KG1 (cell line): ENCODE measurements at places on chromosomes 6 and 20.
A peak's percentile ranks its signal among the peaks of the same experiment; 100 is the strongest.

DNA sequence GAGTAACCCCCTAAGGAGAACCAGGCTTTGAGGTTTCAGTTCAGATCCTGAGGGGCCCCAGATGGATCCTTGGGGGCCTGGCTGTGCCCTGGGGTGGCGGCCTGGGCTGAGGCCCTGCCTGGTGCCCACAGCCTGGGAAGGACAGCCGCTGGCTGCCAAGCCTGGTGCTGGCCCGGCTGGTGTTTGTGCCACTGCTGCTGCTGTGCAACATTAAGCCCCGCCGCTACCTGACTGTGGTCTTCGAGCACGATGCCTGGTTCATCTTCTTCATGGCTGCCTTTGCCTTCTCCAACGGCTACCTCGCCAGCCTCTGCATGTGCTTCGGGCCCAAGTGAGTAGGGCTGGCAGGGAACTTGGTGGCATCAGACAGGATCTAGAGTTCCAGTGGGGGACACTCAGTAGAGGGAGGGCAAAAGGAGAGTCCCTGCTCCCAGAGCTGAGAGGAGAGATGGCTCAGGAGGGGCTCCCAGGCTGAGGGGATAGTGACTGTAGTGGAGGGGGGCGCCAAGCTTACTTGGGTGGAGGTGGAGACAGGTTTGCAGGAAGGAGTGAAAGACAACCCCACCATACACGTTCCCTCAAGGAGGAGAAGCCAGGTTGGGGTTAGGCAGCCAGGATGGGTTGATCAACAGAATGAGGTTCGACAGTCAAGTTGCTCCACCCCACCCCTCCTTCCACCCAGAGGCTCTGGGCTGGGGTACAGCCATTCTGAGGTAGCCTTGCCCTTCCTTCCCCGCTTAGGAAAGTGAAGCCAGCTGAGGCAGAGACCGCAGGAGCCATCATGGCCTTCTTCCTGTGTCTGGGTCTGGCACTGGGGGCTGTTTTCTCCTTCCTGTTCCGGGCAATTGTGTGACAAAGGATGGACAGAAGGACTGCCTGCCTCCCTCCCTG is 9.5 kb downstream of the SLC29A1 start:
- no peak for DNase-seq

GRCh38 chr20:58375759-58376352 is 13.2 kb upstream of the VAPB start:
- DNase-seq: no peak

- no peak for DNase-seq
These were observed 70.0 kb upstream of the TBXT start for GRCh38 chr6:166237617-166238016.

GRCh38 chr20:25229486-25230165 is 18.3 kb upstream of the PYGB start:
- no peak for DNase-seq

DNA sequence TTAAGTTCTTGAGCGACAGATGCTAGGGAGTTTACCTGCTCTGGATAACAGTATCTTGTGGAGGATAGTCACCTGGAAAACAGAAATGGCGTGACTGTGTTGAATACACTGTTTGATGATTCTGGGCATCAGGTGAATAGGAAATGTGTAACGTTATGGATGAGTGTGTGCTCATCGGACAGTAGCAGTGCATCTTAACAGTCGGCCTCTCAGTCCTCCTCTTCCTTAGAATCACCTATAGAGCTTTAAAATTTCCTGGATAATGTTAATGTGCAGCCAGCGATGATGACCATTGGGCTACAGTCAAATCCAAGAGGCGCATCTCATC is 217.7 kb downstream of the OR2B2 start:
- DNase-seq: no peak

DNA sequence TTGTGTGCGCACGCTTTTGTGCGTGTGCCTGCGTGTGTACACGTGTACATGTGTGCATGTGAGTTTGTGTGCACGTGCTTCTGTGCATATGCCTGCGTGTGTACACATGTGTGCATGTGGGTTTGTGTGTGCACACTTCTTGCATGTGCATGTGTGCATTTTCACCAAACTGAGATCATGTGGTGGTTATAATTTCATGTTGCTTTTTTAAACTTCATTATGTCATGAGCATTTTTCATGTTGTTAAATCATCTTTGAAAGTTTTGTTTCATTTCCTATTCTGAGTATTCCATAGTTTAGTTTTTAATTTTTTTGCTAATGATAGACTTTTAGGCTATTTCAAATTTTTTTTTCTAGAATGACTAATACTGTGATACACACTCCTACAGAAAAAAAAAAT is 6.4 kb upstream of the CST3 start:
- DNase-seq: no peak

- DNase-seq: peak; percentile 18
These were observed 722 bp downstream of the ISM1 start for GRCh38 chr20:13221673-13222318.
